ENCODE measurements at places on chromosomes 1 and 21.
A peak's percentile ranks its signal among the peaks of the same experiment; 100 is the strongest.

DNA sequence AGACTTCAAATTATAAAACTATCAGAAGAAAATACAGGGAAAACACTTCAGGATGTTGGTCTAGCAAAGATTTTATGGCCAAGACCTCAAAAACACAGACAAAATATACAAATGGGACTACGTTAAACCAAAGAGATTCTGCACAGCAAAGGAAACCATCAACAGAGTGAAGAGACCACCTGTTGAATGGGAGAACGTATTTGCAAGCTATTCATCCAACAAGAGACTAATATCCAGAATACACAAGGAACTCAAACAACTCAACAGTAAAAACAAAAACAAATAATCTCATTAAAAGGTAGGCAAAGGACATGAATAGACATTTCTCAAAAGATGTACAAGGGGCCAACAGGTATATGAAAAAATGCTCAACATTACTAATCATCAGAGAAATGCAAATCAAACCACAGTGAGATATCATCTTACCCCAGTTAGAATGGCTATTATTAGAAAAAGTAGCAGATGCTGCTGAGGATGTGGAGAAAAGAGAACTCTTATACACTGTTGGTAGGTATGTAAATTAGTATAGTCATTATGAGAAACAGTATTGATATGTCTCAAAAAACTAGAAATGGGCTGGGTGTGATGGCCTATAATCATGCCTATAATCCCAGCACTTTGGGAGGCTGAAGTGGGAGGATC, 112.6 kb downstream of the LRIG2 start:
- no peak for DNase-seq

DNA sequence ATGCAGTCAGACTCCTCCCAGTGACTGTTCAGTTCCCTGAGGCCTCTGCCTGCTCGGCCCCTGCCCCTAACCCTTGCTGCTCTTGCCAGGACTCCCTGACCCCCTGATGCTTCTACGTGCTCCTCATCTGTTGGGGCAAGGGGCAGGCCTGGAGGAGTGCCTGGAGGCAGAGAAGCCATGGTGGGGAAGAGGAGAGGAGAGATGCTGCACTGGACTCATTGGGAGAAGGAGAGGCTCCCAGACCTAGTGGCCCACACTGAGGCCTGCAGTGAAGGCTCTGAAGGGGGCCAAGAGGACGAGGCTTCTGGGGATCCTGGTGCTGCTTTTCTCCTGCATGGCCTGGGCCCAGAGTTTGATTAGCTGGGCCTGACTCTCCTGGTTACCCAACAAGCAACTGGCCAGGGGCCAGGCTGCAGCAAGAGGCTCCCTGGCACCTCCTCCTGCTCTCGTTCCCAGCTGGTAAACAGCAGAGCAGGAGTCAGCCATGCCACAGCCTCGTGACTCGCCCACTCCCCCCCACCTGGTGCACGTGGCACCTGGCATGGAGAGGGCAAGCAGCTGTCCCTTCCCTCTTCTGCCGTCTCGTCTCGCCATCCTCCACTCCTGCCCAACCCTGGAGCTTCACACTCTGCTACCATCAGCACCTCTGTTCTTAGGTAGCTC, 847 bp upstream of the RORC start:
- peak; percentile 23 for DNase-seq

GRCh38 chr1:162072740-162073139, 3.2 kb downstream of the NOS1AP start:
- DNase-seq: no peak

DNA sequence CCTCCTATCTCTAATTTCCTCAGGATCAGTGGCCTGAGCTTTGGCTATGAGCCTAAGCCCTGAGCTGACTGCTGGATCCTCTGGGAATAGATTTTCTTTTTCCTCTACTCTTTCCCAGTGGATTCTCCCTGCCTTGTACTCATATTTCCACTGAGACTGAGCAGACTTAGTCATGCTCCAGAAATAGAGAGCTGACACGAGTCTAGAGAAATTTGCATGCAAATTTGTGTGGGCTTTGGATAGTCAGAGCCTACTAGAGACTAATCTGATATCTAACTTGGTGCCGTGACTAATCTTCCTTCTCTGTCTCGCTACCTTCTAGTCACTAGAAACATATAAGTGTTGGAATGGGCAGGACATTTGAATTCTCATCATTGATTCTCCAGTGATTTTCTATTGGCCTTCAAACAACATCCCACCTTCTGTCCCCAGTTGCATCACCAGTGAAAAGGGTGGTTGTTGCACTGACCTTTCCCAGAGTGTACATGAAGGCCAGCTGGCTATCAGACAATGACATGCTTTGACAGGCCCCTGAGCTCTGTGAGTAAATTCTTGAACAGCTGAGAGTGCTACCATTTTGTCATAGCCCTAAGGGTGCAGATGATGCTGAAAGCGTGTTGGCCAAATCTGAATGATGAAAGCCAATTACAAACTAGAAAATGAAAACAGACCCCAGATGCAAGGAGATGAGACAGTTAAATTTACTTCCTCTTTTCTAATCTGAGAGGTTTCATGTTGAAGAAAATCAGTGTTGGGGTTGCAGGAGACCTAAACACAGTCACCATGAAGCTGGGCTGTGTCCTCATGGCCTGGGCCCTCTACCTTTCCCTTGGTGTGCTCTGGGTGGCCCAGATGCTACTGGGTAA, at the start of gene FCRLA:
TSS of gene FCRLA (plus strand) at position 748 of the 866 bp plus-strand sequence. CDS start at position 784, 36 bp downstream.
- DNase-seq: peak; percentile 98

GRCh38 chr1:165896277-165896676, 68.9 kb downstream of the UCK2 start:
- peak; percentile 96 for DNase-seq

- peak; percentile 79 for DNase-seq
Observed at GRCh38 chr21:28776251-28776650, 216.4 kb downstream of the LTN1 start.

DNA sequence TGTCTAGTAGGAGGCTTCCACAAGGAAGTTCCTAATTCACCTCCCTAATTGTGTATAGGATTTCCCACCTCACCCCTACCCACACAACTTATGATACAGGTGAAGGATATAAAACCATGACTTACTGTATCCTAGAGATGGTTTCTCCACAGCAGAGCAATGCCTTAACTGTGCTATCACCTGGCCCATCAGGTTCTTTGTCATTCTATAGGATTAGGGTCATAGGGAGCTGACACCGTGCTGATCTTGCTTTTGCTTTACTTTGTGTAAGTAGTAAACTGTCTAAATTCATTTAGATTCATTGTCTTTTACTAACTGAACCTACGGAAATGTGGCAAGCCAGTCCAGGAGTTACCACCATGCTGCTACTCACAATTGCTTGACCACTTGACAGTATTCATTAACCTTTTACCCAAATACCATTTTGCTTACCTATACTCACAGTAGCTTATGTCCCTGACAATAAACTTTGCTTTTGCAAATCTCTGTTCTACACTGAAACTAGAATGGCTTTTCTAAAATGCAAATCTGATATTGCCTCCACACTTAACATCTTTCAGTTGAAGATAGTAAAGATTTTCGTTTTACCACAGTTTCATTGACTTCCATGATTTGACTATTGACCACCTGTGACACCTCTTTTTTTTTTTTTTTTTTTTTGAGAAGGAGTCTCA, 147.6 kb downstream of the IFI44 start:
- no peak for DNase-seq

- DNase-seq: peak; percentile 16
Observed at GRCh38 chr21:34639882-34640788, 25.2 kb upstream of the RCAN1 start.

- DNase-seq: peak; percentile 15
Observed at GRCh38 chr1:184078564-184079249, 27.2 kb downstream of the TSEN15 start.

GRCh38 chr1:206992790-206993189, 22.5 kb upstream of the FCAMR start:
- no peak for DNase-seq

- peak; percentile 7 for DNase-seq
Observed at GRCh38 chr1:196063952-196064351, 544.3 kb downstream of the KCNT2 start.

DNA sequence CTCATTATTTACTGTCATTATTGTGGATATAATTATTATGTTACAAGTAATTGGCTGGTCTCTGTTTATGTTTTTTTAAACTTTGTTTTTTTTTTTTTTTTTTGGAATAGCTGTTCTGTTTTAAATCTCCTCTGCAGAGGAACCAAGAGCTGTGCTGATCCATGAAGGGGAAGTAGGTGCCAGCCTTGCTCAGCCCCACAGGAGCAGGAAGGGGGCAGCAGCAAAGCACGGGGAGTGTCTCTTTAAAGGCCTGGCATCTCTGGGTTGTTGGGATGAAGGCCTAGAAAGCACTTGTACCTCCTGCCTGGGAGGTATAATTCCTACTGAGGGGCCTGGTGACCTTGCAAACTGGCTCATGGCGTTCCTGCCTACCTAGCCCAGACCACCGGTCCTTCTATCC, 2.5 kb upstream of the GRHL3 start:
- no peak for DNase-seq

DNA sequence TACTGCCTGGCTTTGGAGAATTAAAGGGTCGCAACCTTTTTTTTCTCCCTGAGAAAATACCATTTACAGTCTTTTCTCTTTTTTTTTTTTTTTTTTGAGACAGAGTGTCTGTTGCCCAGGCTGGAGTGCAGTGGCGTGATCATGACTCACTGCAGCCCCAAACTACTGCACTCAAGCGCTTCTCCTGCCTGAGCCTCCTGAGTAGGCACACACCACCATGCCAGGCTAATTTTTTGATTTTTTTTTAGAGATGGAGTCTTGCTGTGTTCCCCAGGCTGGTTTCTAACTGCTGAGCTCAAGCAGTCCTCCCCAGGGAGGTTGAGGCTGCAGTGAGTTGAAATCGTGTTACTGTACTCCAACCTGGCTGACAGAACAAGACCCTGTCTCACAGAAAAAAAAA, 24.6 kb downstream of the UBE4B start:
- peak; percentile 72 for DNase-seq

- DNase-seq: peak; percentile 64
Observed at GRCh38 chr1:115098979-115099692, 9.8 kb upstream of the TSPAN2 start.

GRCh38 chr1:29625084-29625420, 388.7 kb downstream of the PTPRU start:
- DNase-seq: no peak

GRCh38 chr1:224932607-224933249, 3.3 kb downstream of the DNAH14 start:
- no peak for DNase-seq

DNA sequence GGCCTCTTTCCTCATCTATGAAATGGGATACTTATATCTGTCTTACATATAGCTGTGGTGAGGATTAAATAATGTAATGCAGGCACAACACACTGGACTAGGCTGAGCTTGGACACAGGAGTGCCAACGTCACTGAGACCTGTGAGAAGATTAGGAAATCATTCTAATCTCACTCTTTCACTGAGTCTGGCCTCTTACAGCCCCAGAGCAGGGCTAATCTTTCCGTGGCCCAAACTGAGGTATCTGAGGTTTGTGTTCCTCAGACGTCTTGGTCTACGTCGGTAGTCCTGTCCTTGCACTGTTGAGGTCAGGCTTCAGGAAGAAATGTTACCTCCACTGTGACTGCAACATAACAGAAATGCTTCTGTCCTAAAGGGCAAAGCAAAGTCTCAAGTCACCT, 22.6 kb upstream of the A3GALT2 start:
- no peak for DNase-seq

GRCh38 chr1:53068314-53069099, 6.5 kb downstream of the PODN start:
- DNase-seq: no peak

- peak; percentile 45 for DNase-seq
Observed at GRCh38 chr1:47180603-47181094, 9.2 kb downstream of the PDZK1IP1 start.

- peak; percentile 45 for DNase-seq
Observed at GRCh38 chr1:21933397-21934248, 3.5 kb downstream of the HSPG2 start.

DNA sequence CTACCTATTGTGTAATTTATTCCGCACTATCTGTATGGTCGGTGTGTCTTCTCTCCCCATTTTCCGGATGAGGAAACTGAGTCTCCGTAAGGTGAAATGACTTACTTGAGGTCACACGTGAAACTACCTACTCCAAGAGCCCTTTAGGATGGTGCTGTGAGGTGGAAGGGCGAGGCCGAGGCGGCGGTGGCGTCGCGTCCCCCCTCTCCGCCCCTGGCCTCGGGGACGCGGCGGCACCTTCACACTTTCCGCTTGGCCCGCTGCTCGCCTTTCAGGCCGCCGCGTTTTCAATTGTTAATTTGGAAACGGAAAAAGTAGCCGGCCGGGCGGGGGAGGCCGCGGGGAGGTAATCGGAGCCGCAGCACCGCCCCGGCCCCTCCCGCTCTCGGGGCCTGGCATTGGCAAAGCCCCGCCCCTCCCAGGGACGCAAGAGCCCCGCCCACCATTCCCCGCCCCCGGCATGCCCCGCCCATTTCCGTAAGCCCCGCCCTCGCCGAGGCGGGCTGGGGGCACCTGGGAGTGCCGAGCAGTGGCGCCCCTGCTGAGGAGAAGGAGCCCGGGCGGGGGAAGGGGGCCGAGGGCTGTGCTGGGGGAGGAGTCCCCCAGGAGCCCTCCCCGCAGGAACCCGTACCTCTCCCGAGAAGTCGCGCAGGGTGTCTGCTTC, 18.6 kb downstream of the KCNQ4 start:
- DNase-seq: peak; percentile 85

- no peak for DNase-seq
Observed at GRCh38 chr1:30762930-30763650, 5.5 kb upstream of the LAPTM5 start.

DNA sequence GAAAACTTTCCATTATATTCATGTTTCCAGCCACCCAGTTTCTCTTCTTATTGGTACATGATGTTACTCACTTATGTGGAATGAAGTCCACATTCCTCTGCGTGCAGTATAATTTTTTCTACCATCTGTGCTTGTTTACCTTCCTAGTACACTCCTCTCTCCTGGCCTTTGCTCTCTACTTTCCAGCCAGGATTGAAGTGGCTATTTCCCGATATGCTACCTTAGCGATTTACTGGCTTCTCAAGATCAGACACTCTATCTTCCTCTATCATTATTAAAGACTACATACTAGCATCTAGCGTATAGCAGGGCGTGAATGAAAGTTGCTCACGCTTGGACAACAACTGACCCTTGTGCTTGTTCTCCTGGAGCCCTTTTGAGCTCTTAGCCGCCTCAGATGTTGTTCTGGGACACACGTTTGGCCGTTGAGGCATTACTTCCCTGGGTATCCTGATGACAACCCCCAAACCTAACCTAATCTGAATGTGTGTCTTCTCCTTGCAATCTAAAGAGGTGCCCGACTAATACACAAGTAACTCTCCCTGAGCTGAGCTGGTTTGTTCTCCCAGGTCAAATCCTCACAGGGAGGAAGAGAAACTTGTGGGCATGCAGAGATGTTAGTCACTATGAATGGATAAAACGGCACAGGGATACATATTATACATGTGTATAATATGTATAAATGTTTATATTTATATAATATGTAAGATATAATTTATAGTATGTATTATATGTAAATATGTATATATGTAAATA, 13.4 kb upstream of the MTARC2 start:
- peak; percentile 81 for DNase-seq

DNA sequence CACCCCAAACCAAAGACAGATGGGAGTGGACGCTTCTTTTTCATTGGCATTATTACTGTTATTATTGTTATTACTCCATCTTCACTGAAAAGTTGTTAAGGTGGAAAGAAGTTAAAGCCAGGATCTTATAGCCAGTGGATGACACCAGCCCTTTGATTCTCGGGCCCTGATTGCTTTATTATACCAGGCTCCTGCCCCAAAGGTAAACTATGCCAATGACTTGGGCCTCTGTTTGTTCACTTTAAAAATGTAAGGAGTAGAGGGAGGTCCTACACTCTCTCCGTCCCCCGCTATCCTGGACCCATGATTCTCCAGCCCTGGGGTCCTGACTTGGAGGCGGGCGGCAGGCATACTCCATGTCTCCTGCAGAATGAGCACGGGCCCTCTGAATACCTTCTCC, 106.8 kb downstream of the TOMM20 start:
- DNase-seq: no peak
